ENCODE measurements at places on chromosomes 13 and 19.

GRCh38 chr13:48232420-48233045 lies 473 bp upstream of the ITM2B start:
- no peak for DNase-seq

- no peak for DNase-seq
Observed at GRCh38 chr13:78161266-78161665, 242.6 kb upstream of the EDNRB start.

DNA sequence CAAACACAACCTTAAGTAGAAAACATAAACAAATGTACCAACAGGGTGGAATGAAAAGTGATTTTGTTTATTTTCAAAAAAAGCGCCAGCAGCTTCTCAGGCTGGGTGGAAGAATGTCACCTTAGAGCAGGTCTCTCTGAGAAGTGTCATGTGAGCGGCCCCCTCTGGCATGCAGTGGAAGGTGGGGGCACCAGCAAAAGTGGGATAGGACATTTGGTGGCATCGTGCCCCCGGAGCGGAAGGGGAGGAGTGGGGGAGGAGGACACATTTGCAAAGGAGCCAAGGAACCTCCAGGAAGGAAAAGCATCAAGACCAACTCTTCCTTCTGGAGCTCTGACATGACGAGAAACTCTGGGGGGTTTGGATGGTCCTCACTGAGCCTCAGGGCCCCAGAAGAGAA lies 635.3 kb downstream of the UQCRFS1 start:
- no peak for DNase-seq

DNA sequence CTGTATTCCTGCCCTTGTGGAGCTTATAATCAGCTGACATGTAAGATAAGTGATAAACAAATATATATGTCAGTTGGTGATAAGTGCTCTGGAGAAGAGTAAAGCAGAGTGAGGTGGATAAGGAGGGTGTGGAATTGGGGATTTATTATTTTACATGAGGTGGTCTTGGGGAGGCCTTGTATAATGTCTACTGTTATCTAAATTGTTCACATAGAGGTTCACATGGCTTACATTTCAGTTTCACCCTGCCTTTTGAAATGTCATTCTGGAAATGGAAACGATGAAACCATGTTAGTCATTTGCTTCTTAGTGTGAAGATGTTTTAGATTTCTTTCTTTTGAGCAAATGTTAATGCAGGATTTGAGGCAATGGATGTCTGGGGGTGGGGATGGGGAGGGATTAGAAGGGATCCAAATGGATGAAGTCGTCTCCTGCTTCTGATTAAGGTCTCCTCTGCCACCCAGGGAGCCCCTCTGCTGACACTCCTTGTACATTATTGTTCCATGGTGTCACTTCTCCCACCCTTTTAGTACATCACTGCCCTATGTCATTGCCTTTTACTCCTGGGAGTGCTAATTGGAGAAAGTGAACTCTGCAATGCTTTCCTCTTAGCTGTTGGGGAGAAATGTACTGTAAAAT lies 14.0 kb downstream of the B3GLCT start:
- DNase-seq = no peak

DNA sequence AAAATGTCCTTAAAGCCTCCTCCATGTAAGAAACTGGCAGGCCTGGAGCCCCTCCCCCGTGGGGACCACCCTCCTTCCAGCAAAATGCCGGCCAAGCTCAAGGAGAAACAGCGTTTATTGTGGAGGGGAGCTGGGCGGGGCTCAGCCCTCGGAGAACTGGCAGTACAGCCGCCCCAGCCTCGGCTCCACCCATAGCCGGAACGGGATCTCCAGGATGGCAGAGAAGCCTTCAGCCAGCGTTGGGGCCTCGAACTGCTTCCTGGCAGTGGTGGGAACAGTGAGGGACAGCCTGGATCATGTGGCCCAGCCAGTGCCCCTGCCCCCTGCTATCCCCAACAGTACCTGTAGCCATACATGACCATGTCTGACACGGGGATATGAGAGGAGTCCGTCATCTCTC lies 6.3 kb downstream of the PNKP start:
- DNase-seq = no peak

All from activated T-helper 1 cell treated with Interleukin-2 at 50 U/mL for 16 hours (primary cell).